ENCODE measurements at places on chromosomes 7 and 10.

GRCh38 chr7:86911659-86912058 lies 147.8 kb downstream of the ELAPOR2 start:
- DNase-seq = no peak

- no peak for DNase-seq
Measured at GRCh38 chr7:30771880-30772425, 736 bp downstream of the MINDY4 start.

- DNase-seq = no peak
Measured at GRCh38 chr10:64786989-64787388, 1265.8 kb downstream of the REEP3 start.

DNA sequence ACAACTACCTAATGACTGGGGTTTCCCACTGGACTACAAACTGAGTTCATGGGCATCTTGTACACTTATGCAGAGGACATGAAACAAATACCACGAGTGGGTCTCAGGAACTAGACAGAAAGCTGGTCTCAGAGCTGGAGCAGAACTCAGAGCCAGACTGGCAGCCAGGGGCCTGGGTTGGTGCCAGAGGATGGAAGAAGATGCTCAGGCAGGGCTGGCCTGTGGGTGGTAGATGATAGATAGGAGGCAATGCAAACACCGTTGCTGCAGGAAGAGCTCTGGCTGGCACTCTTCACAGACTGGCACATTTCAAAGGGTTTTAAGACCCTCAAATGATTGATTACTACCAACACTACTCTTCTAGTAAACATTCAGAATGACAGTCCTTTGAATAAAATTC lies 28.8 kb downstream of the ENO4 start:
- no peak for DNase-seq

- no peak for DNase-seq
Measured at GRCh38 chr10:97648562-97649404, 8.3 kb downstream of the PI4K2A start.

GRCh38 chr7:143069912-143070500 lies 17.9 kb downstream of the OR6V1 start:
- no peak for DNase-seq

- no peak for DNase-seq
Measured at GRCh38 chr7:155461631-155462030, 3.7 kb downstream of the EN2 start.
